ENCODE measurements at places on chromosomes 16 and 17.
A peak's percentile ranks its signal among the peaks of the same experiment; 100 is the strongest.

DNA sequence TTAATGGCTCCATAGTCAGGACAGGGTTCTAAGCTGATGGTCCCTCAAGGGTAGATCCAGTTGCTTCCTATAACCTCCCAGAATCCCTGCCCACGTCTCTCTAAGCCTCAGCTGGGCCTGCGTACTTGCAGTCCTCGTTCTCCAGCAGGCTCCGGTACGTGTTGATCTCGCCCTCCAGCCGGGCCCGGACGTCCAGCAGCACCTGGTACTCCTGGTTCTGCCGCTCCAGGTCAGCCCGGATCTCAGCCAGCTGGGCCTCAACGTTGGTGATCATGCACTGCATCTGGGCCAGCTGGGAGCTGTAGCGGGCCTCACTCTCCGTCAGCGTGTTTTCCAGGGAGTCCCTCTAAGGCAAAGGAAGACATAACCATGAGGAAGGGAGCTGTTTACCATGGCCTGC, 4.5 kb downstream of the KRT32 start:
- DNase-seq = no peak

DNA sequence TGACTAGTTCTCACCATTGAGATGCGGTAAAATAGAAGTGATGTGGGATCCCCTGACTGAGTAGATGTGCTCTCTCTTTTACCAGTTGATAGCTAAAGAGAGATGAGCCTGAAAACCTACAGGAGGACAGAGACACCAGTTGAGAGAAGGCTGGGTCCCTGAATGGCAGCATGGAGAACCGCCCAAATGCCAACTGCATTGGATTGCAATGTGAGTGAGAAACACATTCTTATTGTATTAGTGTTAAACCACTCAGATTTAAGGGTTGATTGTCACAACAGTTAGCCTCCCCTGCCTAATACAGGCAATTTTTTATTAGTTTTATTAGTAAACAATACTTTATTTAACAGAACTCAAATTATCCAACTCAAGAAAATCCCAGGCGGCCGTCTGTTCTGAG, 61.2 kb downstream of the SPACA3 start:
- DNase-seq = no peak

GRCh38 chr17:81392909-81393654, 2.2 kb upstream of the BAHCC1 start:
- no peak for DNase-seq

DNA sequence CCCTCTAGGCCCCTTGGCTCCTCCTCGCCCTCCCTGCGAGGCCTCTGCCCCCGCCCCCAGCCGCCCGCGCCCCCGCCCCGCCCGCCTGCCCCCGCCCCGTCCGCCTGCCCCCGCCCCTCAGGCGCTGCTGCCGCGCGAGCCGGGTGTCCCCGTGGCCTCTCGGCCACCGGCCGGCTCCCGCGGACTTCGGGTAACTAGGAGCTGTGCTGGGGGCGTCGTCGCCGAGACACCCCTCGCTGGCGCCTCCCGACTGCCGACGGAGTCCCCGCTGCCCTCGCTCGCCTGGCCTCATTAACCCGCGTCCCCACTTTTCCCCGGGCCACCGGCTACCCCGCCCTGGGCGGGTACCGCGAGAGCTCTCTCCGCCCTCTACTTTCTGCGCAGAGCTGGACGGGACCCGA, at the start of gene TLCD1:
Gene TLCD1 (minus strand): TSS at position 8 of the 401 bp plus-strand sequence. CDS start 136 bp downstream, outside the sequence.
- DNase-seq = peak; percentile 83

GRCh38 chr16:81996664-81997509, 14.4 kb downstream of the SDR42E1 start:
- peak; percentile 36 for DNase-seq

DNA sequence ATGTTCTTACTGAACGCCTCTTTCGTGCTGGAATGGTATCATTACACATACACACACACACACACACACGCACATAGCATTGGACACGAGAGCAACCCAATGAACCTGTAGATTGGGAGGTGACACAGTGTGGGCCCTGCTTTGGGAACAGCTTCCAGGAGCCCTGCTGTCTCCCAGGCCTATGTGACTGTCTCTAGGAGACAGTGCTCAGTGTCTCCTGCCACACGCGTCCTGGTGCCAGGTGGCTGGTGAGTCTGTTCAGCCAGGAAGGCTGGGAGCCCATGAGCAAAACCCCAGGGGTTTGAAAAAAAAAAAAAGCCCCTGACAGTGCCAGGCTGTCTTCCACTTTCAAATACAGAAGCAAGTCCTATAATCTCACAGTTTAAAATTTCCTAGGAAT, 2.4 kb upstream of the SPOP start:
- no peak for DNase-seq

GRCh38 chr17:4994081-4994595, 3.2 kb downstream of the INCA1 start:
- DNase-seq = no peak

GRCh38 chr16:27482397-27483087, 67.2 kb downstream of the GTF3C1 start:
- no peak for DNase-seq

GRCh38 chr17:1621273-1621954, 7.2 kb downstream of the SLC43A2 start:
- DNase-seq = no peak

DNA sequence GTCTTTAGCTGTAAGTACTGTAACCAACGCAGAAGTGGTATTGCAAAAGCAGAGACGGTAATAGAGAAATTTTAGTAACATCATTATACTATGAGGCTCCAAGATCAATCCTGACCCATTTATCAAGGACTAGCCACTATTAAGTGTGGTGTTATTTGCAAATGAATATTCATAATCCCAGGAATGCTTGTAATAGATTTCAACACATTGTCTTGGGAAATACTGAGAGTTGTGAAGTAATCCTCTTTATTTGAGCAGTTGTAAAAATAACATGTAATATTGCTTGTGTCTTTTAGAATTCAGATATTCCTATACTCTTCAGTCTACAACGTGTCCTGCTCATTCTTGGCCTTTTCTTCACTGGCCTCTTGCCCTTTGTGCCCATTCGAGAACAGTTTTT, 46.4 kb downstream of the GDPD1 start:
- no peak for DNase-seq

DNA sequence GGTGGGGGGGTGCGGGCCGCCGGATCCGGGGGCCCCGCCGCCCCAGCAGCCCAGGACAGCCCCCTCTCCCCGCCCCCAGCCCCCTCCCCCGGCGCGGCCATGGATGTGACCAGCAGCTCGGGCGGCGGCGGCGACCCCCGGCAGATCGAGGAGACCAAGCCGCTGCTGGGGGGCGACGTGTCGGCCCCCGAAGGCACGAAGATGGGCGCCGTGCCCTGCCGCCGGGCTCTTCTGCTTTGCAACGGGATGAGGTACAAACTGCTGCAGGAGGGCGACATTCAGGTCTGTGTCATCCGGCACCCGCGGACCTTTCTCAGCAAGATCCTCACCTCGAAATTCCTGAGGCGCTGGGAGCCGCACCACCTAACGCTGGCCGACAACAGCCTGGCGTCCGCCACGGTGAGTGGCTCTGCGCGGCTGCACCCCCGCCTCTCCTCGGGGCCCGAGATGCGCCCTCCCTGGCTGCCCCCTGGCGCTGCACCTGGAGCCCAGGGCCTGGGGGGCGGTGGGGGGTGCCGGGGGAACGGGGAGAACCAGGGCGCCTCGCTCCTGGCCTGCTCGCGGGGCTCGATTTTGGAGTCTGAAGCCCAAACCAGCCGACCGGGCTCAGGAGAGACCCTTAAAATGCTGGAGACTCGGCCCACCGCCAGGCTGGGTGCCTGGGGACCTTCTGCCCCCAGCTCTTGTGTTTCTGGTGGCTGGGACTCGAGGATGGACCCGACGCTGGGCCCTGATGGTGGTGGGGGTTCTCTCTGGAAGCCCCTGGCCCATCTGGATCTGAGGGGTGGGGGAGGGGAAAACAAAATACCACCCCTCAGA, 744 bp downstream of the CMIP start:
- DNase-seq = peak; percentile 63

DNA sequence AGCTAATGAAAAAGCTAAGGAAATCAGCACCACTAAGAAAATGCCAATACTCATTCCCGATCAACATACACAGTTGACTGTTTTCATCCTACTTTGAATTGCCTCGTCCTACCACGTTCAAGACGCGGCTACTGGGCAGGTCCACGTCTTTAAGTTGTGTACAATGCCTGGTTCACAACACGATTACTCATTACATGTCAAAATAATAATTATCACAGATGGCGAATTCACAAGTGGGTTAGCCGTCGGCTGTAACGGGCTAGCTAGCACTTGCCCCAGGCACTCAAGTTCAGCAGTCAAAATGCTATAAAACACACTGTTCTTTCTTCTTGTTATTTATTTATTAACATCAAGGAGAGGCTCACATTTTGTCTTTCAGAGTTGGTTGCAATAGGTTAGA, 124.2 kb downstream of the ZFHX3 start:
- no peak for DNase-seq

- DNase-seq = peak; percentile 73
Measured at GRCh38 chr16:55370762-55371482, 46.9 kb downstream of the IRX6 start.

GRCh38 chr16:24988593-24989338, 26.4 kb downstream of the ARHGAP17 start:
- peak; percentile 91 for DNase-seq

GRCh38 chr16:25614716-25615265, 77.0 kb upstream of the HS3ST4 start:
- no peak for DNase-seq

DNA sequence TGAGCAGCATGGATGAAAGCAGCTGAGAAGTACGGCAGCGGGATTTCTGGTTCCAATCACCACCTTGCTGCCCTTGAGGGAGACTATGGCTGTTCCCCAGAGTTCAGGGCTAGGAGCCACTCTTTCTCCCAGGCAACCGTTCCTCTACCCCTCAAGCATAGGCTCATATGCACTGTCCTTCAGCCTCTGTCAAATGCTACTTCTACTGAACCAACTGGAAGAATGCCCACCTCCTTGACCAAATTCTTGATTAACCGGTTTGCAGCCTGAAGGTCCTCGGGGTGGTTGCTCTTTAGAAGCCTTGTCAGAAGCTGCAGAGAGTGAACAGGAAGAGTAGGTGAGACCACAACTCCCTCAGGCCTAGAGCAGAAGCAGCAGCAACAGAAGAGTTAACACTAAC, 23.8 kb downstream of the GGA2 start:
- DNase-seq = no peak

DNA sequence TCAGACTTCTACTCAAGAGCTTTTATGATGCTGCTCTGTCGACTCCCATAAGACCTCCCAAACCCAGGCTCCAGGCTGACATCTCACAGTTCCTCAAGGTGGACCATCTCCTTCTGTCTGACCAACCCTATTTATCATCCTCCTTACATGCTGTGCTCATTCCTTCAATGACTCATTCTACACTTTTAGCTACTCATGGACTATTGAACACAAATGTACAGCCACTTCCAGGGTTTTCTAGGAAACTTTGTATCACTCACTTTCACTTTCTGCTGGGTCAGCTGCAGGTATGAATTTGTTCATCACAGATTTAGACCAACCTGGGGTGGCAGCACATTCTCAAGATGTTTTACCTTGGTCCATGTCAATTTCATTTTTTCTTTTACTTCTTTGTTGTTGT, 162.4 kb upstream of the FAM20A start:
- no peak for DNase-seq

DNA sequence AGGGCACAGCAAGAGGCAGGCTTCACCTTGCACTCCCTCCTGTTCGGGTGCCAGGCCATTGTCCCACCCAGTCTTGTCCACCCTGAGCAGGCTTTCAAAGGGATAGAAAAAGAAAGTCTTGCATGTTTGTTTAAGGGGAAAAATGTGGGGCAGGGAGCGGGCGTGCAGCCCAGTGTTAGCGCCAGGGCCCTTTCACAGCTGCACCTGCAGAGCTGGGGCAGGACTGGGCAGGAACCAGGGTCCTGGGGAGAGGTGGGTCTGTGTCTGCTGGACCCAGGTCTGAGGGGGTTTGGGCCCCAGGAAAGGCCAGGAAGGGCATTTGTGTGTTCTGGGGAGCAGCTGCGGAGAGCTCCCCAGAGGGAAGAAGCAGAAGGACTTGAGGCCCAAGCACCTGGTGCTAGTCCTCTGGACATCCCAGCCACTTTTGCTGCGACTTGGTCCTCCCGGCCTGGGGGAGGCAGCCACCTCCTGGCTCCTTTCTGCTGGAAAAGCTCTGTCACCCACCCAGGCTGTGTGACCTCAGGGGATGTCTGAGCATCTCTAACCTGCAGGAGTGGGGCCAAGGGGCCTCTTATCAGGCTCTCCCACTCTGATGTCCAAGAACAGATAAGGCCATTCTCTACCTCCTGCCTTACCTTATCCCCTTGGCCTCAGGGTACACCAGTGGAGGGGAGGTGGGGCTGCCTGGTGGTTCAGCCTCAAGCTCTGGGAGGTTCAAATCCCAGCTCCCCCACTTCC, 44.7 kb downstream of the PSME3IP1 start:
- DNase-seq = no peak

Measured in Caco-2 (cell line).